ENCODE measurements at places on chromosomes 7 and 10.

- no peak for DNase-seq
Observed at GRCh38 chr10:85946713-85947326, 419.8 kb downstream of the GRID1 start.

DNA sequence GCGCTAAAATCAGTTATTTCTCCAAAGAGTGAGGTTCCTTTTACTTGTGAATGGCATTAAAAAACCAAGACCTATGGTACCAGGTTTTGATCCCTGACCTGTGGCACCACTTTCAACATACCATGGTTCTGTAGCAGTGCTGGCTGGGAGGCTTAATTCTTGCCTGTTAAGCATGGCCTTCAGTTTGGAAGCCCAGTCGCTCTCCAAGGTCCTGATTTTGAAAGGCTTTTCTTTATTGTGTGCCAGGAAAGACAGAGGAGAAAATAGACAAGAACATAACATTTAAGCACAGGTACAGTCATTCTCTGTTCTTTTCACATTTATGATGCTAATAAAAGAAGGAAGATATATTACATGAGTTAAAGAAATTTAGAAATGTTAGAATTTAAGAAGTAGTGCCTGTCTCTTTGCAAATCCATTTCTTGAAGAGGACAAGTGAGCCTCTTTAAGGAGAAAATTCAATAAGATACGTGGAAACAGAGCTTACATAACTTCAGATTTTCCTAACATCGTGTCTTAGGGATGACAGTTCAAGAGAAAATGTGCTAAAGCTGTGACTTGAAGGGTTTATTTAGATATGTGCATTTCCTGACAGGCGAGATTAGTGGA is 357.6 kb downstream of the DPP6 start:
- no peak for DNase-seq

DNA sequence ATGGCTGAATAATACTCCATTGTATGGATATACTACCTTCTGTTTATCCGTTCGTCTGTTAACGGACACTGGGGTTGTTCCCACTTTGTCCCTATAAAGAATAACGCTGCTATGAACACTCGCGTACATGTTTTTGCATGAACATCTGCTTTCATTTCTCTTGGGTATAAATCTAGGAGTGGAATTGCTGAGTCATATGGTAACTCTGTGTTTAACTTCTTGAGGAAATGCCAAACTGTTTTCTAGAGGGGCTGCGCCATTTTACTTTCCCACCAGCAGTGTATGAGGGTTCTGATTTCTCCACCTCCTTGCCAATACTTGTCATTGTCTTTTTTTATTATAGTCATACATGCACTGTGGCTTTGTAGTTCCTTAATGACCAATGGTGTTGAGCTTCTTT is 20.6 kb upstream of the RASSF4 start:
- no peak for DNase-seq

DNA sequence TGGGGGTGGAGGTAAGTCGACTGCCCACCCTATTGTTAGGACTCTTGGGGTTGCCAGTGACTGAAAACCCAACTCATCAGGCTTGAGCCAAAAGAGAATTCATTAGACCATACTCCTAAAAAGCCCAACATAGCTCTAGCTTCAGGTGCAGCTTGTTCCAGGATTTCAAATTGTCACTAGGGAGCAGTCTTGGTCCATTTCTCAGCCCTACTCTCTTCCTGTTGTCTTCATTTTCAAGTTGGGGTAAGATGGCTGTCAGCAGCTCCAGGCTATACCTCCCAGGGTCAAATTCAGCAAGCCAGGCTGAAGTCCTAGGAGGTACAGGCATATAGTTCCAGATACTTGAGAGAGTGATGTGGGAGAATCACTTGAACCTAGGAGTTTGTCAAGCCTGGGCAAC is 14.9 kb upstream of the COL13A1 start:
- no peak for DNase-seq

GRCh38 chr10:128883231-128884032 is 583.6 kb upstream of the MGMT start:
- no peak for DNase-seq

DNA sequence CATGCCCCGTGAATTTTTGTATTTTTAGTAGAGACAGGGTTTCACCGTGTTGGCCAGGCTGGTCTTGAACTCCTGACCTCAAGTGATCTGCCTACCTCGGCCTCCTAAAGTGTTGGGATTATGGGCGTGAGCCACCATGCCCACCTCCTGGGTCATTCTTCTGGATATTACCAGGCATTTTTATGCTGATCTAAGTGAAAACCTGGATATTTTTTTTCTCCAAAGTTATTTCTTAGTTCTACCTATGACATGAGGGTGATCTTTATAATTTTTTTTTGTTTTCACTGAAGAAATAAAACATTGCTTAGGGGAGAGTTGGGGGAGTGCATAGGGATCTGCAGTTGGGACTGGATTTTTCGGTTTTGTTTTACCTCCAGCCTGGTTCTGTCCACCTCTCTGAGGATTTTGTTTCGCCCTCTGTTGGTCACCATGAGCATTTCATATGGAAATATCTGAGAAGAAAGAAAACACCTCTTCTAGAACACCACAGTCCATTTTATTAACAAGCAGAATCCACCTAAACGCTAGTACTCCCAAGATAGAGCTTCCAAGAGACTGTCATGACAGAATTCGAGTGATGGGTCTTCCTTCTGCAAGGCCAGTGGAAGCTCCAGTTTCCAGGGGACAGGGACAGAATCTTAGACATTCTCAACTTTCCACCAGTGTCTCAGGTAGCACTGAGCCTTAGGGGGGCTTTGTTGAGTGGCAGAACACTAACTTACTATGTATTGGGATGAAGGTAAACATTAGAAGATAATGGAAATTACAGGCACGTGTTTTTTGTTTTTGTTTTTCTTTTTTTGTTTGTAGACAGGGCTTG is 33.4 kb upstream of the AFAP1L2 start:
- no peak for DNase-seq

DNA sequence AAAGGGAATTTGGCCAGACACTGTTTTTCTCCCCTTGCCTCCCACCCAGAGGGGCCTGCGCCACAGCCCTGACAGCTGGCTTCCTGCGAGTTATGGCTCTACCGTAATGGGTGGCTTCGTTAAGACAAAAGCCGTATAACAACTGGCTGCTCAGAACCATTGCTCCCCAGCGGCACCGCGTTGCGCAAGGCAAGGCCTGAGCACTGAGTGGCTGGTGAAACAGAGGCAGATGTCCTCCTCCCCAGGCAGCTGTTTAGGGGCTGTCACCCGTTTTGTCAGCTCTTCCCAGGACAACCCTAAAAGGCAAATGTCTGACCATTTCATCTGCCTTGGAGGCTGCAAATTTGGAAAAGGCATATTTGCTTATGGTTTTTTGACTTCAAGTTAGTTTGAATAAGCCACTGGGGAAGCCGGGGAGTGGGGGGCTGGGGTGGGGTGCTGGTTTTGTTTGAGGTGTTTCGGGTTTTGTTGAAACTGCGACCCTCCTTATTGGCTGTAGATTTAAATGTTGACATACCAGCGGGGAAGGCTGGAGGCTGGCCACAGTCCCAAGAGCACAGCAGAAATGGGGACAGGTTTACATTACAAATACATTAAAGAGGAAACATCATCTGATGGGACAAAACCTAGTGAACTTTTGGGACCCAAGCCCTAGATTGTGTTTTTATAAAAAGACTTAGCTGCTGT is 681 bp upstream of the SPOCK2 start:
- no peak for DNase-seq

- DNase-seq = no peak
Observed at GRCh38 chr10:59829601-59830000, 76.3 kb upstream of the MRLN start.

- no peak for DNase-seq
Observed at GRCh38 chr10:12594448-12594944, 245.1 kb downstream of the CAMK1D start.

DNA sequence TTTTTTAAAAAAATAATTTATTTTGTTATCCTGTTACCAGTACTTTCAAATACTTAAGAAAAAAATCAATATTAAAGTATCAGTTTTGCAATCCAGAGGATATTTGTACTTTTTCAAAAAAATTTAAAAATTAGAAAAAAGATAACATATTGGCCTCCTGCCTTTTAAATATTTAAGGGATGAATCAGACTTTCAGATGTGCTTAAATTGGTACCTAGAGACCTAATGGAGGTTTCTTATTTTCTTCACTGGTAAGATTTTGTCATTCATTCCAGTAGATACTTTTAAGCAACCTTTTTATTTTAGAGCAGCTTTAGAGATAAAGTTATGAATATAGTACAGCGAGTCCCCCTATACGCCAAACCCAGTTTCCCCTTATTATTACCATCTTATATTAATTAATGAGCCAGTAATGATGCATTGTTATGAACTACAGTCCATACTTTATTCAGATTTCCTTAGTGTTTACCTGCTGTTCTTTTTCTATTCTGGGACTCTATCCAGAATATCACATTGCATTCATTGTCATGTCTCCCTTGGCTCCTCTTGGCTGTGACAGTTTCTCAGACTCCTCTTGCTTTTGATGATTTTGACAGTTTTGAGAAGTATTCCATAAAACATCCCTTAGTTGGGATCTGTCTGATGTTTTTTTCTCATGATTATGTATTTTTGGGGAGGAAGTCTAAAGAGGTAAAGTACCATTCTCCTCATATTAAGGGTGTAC is 34.2 kb downstream of the BICC1 start:
- no peak for DNase-seq

DNA sequence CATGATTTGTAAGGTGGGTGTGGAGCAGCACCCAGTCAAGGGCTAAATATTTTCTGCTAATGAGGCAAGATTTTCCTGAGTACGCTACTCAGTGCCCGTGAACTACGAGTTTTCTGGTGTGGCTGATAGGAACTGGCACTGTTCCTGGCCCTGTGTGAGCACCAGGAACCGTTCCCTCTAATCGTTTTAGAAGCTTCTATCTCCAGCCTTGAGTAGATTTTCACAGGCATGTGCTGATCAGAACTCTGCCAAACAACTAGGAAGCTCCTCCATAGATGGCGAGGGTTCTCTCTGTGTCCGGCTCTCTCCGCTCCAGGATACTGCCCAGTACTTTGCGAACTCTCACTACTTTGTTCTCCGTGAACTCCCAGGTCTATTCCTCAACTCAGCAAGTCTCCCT is 17.7 kb downstream of the TRIM4 start:
- no peak for DNase-seq

DNA sequence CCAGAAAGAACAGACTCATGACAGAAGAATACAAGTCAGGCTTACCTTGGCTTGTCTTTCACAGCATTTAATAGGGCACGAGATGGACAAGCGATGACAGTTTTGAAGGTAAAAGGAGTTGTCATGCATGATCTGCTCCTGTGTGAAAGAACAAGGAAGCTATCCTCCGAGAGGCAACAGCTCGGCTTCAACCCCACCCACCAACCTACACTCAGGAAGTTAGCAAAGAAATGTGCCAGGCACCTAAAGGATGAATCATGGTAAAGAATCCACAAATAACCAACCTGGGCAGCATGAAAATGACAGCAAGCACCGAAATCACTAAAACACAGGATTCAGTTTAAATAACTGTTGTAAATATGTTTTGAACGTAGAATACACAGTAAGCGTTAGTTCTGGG is 700.2 kb downstream of the TYW1 start:
- DNase-seq = no peak

- DNase-seq = no peak
Observed at GRCh38 chr10:11522821-11523245, 88.6 kb downstream of the USP6NL start.

DNA sequence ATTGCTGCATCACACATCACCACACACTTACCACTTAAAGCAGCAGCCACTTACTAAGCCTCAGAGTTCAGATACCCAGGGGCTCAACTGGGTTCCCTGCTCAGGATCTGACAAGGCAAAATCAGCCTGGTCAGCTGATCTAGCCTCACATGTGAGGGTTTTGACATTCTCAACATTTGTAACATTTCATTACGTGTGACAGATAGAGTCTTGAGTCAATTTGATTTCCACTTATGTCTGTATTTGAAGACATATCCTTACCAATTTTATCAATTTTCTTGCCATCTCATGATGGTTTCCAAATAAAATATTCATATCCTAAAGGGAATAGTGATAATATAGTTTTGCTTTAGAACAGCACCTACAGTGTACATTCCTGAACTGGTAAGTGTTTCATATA is 494.7 kb upstream of the PFKP start:
- no peak for DNase-seq

DNA sequence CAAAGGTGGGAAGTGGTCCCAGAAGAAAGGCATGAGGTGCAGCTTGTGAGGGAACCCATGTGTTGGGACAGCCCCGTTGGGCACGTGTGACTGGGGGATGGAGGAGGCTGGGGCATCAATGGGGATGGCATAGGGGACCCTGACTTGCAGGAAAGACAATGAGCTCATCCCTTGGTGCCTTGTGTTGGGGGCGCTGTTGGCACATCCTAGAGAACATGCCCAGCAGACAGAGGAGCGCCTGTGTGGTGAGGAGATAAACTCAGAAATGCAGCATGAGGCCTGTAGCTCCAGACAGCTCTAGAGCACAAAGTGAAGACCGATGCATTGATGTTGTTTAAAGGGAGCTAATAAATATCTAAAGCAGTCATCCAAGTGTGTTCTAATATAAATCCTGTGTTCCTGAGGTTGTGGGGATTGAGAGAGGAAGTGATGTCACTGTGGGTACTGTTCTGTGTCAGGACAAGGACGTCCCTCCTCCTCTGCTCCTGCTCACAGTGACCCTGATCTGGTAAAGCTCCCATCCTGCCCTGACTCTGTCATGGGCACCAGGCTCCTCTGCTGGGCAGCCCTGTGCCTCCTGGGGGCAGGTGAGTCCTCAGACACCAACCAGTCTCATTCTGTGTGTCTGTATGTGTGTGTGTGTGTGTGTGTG is 126.1 kb upstream of the PRSS58 start:
- DNase-seq = no peak

DNA sequence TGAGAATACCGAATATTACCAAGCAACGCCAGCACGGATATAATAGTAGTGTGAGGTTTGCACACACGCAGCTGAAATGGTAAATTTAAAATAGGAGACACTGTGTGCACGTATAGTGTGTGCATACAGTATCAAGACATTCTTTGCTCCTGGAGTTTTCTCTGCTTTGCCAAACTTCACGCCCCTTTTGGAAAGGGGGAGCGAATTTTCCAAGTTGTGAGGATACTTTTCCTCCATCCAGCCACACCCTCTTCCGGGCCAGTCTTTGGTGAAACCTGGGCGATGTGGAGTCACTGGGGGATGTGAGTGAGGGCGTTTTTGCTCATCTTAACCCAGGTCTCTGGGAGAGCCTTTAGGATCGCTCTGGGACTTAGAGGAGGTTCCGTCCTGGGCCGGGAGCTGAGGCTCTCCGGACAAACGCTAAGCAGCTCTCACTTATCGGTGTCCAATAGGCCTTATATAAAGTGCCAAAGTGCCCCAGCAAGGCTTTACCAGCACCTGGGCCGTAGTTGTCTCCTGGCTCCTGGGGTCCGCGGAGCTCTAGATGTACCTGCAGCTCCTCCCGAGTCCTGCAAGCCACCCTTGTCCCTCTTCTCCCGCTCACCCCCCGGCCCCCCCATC is 160.0 kb upstream of the MKI67 start:
- DNase-seq = no peak

- DNase-seq = no peak
Observed at GRCh38 chr10:84004221-84004620, 135.1 kb upstream of the GHITM start.

DNA sequence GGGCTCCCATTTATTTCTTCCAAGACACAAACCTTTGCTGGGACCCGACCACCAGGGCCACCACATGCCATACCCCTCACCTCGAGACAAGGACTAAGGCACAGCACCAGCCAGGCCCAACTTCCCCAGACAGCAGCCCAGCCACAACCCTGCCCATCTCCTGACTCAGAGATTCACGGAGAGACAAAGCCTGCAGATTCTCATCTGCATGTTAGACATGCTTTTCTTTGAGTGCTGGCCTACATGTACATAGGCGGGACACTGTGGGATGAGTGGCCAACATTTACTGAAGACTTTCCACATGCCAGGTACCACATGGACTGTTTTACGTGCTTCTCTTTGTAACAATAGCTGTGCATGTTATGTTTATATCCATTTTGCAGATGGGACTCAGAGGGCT is 221.3 kb upstream of the ZMIZ1 start:
- DNase-seq = no peak

Measured in right renal cortex interstitium (tissue), 3 donors.